NCI-H2081 treated with DMSO at 0.1 percent for 48 hours (cell line): ENCODE measurements at places on chromosomes 16 and 17.

- DNase-seq: no peak
Observed at GRCh38 chr16:81158964-81159363, 62.8 kb upstream of the GCSH start.

DNA sequence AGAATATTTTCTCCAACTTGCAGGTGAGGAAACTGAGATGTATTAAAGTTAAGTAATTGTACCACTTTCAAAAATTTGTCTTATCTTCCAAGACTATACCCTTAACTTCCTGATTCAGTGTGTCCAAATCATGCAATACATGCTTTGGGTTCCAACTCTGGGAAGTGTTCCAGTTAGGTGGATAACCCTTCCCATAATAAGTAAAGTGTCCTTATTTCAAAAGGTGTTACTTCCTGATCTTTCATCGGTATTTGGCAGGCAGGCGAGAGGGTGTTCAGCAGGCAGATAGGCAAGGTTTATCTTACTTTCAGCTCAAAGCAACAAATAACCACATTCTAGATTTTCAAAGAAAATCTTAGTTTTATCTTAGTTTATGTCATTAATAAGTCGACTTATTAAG, 46.3 kb upstream of the ARHGAP44 start:
- DNase-seq: no peak

DNA sequence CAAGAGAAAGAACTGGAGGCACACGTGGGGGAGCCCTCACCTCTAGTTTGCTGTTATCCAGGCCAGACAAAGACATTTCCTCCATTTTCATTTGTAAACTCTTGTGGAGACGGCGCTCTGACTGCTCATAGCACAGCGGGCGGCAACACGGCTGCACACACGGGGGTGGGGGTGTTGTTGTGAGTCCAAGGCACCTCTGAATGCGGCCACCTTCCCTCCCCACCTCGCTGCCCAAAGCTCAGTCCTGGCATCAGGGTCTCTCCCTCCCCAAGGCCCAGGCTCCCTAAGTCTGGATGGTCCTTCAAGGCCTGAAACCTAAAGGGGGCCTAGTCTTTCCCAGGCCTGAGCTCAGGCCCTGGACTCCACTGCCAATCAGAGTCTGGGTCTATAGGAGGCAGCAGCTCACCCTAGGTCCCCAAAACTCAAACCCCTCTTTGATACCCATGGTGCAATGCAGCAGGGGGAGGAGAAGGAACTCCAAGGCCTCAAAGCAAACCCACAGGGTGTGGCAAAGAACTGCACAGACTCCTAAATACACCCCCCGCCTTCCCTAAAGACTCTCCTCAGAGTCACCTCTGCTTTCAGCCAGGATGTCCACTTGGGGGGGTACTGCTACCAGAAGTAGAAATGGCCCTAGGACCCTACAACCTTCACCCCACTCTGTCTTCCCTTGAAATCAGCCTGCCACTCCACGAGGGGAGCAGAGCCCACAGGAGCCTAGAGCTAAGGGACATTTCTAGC, 1.5 kb downstream of the ATXN7L3 start:
- no peak for DNase-seq

DNA sequence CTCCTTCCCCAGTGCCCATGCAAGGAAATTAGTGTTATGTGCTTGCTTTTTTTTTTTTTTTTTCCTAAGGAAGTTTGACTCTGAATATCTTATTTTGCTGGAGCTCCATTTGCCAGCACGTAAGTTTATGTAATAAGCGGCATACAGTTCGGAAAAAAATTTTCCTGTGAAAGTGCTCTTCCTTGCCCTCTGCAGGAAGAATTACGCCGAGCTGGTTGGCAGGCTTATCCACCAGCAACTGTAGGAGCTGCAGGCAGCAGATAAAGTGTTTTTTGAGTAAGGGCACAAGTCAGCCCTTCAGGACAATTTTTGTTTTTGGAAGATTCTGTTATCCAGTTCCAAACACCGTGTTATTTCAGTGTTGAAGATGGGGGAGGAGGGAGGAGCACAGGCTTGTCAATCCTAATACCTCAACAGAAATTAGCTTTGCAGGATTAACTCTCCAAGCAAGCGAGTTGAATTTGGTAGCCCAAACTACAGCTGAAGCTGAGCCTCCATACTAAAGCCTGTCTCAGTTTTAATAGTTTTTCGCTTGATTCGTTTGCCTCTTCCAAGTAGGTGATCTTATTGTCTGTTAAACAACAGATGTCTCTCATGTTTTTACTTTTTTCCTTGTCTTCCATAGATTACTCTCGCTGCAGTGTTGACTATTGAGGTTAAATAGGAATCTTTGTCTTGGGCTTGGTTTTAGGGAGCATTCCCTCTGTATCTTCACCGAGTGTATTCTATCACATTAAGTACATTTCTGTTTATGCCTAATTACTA, 1.1 kb downstream of the SPECC1 start:
- DNase-seq: peak; percentile 5

GRCh38 chr17:49146620-49147306, 14.2 kb downstream of the B4GALNT2 start:
- no peak for DNase-seq

GRCh38 chr17:3043737-3044365, 19.6 kb downstream of the OR1D5 start:
- DNase-seq: no peak

- DNase-seq: no peak
Observed at GRCh38 chr17:55829995-55830612, 79.3 kb downstream of the PCTP start.

- DNase-seq: peak; percentile 52
Observed at GRCh38 chr17:50604513-50604912, 30.2 kb upstream of the ABCC3 start.

- no peak for DNase-seq
Observed at GRCh38 chr17:76597156-76598003, 11.7 kb upstream of the ST6GALNAC2 start.

GRCh38 chr17:8859027-8859803, 8.3 kb downstream of the PIK3R6 start:
- DNase-seq: no peak

DNA sequence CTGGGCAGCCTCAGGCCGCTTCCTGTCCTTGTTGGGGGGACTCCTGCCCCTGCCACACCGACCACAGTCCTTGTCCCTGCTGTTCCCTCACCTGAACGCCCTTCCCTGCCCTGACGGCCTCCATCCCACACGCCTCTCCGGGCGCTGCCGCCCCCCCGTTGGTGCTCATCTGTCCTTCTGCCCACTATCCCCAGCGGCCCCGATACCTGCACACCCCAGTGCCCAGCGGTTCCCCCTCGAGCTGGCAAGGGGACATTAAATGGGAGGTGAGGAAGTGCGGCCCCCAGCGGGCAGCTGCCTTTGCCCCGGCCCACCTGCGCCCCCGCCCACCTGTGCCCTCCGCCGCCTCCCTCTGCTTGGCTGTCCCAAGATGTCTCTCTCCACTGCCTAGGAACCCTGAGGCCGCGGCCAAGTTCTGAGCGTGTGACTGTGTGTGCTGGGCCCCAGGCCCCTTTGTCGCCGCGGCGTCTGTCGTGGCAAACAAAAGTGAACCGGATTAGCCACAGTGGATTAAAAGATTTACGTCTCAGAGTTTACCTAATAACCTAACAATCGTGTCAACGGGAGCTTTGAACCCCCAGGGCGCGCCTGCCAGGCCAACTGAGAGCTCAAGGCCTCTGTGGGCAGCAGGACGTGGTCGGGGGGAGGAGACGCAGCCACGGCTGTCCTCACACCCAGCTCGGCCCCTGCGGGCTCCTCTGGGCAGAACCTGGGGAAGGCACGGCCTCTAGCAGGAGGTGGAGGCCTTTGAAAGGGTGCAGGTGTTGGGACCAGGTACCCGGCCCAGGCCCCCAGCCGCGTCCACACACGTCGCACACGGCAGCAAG, 7.6 kb upstream of the AXIN1 start:
- DNase-seq: no peak

GRCh38 chr17:19867329-19868078, at the start of gene ULK2:
Gene ULK2, minus strand, starts transcription at chr17:19867936. Its CDS starts 519 bp downstream, at chr17:19867417.
- no peak for DNase-seq

- DNase-seq: no peak
Observed at GRCh38 chr16:11125936-11126335, 130.1 kb downstream of the SOCS1 start.

- no peak for DNase-seq
Observed at GRCh38 chr16:31356566-31357323, 1.8 kb downstream of the ITGAX start.

DNA sequence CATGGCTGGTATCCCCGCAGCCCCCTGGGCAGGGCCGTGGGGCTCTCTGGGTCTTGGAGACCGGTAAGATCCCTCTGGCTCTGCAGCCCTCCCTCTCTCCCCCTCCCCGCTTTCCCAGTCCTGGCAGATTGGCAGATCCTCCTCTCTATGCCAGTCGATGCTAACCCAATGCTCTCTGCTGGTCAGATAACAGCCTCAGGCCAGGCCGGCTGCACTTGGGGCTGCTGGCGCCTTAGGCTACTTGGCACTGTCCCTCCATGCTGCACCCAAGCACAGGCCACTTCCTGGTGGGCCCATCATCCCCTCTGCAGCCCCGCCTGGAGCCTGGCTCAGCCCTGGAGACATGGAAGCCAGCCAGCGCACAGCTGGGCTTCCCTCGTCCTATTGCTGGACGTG, 81.7 kb downstream of the RTN4RL1 start:
- DNase-seq: no peak

GRCh38 chr17:78838574-78839005, 2.0 kb downstream of the USP36 start:
- DNase-seq: peak; percentile 72

DNA sequence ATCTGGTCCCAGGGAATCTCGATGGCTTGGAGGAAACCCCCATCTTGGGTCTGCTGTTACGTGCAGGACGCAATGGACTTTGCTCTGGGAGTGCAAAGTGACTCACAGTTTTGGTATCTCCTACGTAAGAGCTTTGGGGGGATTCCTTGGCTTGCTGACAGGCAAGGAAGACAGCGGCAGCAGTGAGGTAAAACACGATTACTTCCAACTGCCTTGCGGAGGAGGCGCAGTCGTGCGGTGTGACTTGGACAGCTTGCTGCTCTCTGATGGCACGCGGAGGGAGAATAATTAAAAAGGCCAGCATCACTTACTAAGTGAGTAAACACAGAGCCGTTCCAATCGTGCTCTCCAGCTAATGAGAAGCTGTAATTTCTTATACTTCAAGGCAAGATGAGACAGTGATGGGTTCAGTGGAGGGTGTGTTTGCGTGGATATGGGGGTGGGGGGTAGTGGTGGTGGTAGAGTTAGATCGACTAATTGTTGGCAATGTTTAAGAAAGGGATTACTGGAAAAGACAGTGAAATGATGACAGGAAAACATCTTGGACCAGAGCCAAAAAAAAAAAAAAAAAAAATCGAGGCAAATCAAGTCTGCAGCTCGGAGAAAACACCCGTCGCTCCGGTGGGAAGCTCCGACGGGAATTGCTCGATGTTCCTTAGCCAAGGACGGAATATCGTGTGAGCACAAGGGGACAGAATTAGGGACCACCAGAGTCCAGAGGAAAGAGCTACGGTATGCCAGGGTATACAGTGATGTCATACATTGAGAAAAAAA, 184.8 kb upstream of the ZFHX3 start:
- no peak for DNase-seq

DNA sequence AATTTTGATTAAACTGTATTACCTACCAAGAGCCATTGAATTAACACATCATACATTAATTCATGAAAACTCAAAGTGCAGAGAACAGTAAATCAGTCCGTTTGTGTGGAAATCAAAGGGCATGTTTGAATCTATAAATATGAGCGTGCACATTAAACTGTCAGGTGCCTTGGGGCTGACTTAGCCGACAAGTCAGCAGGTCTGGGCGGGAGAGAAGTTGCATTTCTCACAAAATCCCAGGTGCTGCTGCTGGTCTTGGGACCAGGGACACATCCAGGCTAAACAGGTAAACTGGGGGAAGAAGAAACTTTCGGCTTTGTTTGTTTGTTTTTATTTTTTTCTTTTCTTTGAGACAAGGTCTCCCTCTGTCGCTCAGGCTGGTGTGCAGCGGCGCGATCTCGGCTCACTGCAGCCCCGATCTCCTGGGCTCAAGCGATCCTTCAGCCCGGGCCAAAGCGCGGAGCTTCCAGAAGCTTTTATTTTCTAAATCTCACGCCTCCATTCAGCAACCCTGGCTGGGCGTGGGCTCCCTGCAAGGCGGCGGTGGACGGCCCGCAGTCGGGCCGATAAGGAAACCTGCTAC, 213.9 kb downstream of the MRTFB start:
- no peak for DNase-seq

DNA sequence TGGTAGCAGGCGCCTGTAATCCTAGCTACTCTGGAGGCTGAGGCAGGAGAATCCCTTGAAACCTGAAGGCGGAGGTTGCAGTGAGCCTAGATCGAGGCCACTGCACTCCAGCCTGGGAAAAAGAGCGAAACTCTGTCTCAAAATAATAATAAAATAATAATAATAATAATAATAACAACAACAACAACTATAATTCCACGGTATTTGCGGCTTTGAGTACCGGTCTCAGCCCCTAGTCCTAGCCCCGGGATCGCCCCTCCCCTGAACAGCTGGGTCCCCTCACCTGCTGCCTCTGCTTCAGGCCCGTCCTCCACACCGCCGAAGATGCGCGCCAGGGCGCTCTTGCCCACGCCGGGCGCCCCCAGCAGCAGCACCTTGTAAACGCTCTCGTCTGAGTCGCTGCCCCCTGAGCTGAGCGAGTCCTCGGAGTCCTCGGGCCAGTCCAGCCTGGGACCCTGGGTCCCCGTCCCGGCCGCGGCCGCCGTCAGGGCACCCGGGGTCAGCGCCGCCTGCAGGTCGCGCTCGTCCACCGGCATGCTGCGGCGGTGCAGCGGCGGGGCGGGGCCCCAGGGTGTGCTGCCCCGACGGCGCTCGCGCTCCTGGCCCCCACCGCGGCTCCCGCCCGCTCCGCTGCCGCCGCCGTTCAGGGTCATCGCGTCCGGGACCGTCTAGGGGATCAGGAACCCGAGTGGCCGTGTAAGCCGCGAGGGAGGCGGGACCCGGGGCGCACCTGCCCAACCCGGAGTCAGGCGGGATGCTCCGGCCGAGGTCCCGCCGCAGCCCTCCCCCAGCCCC, 611 bp downstream of the RRAD start:
- no peak for DNase-seq

GRCh38 chr17:55171634-55172328, 93.0 kb upstream of the HLF start:
- no peak for DNase-seq

- DNase-seq: no peak
Observed at GRCh38 chr16:15539197-15539596, 103.8 kb downstream of the MARF1 start.

DNA sequence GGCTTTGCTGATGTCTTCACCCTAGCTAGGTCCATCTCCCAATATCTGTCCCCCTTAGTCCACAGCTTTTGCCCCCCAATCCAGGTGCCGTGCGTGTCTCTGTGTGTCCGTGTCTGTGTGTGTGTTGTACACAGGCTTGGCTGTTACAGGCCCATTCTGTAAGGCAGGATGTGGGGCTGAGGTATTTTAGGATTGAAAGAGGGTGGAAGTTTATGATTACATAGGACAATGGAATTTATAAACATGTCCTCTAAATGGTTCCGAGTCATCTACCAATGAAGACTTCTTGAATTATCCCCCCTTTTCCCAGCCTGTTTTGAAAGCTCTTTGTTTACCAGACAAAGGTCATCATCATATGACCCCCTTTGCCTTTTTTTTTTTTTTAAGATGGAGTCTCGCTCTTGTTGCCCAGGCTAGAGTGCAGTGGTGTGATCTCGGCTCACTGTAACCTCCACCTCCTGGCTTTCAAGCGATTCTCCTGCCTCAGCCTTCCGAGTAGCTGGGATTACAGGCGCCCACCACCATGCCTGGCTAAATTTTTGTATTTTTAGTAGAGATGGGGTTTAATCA, 21.9 kb downstream of the ACE start:
- DNase-seq: no peak
